Stimulated activated CD4-positive, alpha-beta T cell treated with anti-CD3 and anti-CD28 coated beads, TNF-alpha, amount 100 ng/mL, for 4 hours (primary cell): ENCODE measurements at places on chromosomes 1 and 21.

DNA sequence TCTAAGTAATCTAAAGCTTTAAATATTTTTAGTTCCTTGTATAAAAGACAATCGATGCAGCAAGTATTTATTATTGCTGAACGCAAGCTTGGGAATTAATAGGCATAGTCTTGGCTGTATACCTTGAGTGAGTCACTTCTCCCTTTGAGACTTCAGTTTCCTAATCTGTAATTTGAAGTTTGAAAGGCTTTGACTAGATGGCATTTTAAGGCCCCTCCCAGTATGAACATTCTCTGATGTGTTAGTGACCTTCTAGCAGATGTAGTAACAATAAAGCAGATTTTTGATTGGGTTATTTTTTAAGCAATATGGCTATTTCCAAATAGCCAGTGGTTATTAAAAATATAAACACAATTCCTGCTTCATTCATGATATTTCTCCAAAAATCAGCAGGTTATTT lies 58.2 kb downstream of the DUSP10 start:
- DNase-seq = no peak

DNA sequence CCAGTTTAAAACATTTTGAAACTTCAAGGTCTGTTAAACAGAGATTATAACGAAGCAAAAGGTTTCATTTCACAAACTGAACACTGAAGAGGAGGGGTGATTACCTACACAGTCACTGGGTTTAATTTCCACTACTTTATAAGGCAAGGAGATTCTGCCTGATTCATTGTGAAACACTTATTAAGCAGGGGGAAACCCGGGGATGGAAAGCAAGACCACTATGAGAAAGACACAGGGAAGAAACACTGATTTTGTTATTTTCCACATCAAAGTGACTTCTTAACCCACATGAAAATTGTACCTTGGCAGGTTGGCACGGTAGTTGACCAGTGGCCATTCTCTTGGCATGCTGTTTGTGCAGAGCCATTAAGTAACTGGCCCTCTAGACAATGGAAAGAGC lies 8.1 kb upstream of the F5 start:
- DNase-seq = no peak

DNA sequence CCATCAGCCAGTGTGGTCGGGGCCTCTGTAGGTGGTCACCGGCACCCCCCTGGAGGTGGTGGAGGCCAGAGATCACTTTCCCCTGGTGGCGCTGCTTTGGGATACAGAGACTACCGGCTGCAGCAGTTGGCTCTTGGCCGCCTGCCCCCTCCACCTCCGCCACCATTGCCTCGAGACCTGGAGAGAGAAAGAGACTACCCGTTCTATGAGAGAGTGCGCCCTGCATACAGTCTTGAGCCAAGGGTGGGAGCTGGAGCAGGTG lies 961 bp downstream of the RBM15 start:
- DNase-seq = no peak

GRCh38 chr1:27341525-27342252 lies at the start of gene SYTL1:
TSS of gene SYTL1 (plus strand) at chr1:27342022. CDS start at chr1:27345335, 3,313 bp downstream.
- peak; percentile 48 for DNase-seq

GRCh38 chr1:31297277-31298247 lies 730 bp downstream of the ZCCHC17 start:
- no peak for DNase-seq

DNA sequence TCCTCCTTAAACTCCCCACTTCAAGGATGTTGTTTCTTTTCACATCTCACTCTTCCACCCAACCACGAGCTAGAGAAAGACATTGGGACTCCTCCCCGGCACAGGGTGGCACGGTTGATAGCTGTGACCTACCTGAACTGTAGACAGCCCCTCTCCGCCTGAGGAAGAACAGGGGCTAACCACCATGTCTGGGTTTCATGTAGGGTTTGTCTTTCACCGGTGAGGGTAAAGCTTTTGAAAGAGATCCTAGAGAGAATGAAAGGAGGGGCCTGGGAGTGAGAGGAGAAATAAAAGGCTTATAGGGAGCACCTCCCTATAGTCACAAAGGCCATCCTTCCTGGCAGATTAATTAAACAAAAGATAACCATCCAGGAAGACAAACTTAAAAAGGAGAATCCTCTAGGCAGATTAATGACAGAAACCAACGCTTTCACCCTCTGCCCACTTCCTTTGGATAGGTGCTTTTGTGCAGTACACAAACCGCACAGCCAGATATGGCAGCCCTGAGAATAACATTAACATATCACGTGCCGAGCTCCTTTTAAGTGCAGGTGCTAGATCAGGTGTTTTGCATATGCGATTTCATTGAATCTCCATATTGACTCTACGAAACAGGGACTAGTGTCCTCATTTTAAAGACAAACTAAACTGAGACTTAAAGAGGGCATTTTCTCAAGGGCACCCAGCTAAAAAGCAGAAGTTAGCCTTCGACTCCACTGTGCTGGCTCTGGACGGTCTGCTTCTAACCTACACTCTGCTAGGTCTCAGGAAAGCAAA lies 178.1 kb upstream of the RUNX1 start:
- no peak for DNase-seq

DNA sequence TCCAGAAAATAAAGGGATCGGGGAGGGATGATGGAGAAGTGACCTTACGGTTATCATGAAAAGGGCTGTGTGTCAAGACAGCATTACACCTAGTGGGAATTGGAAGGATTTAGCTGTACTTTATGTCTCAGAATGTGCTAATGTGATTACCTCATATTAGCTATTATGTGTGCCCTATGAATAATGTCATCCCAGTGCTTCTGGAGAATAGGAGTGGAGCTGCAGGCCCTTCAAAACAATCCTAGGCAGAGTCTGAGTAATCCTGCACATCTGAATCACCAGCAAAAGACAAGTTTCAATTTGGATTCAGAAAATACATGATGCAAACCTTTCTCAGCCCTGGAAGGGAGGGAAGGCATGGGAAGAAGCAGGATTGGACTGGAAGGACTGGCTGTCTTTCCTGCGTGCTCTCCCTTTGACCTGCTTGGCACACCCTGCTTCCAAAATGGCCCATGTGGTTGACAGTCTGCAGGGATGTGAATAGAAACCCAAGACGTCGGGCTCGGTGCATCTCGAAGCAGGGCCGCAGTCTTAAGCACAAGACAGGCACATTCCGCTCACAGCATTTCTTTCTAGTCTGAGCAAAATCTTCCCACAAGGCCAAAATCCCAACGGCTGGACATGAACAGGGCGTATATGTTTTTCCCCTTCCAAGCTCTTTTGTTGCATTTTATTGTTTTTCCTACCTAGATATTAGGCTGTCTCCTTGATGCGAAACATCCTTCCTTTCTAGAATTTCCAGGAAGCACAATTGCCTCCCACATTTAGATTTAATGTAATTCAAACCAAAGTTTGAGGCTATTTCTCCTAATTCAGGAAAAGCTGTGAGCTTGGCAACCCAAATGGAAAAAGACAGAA lies 54.3 kb upstream of the TARBP1 start:
- no peak for DNase-seq

GRCh38 chr1:24022581-24023361 lies 42.6 kb upstream of the SRSF10 start:
- DNase-seq = no peak

DNA sequence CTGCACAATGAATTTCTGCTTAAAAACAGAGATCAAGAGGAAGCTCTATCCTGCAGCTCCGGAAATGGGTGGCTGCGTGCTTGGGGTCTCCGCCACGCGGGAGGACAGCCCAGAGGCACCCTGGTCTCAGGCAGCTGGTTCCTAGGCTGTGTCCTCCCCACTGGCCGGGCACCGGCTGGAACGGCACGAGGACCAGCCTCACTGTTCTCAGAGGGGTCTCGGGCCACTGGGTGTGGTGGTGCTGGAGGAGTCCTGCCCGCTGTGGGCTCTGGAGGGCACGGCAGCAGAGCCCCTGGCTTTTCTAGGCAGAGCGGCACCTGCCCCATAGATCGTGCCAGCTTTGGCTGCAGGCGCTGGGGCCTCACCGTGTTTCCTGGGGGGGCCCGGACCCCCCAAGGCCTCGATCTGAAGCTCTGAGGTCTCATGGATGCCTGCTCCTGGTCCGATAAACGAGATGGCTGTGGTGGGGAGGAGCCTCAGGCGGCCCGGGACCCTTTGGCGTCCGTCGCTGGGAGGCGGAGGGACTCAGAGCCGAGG lies 8.2 kb upstream of the RNF223 start:
- no peak for DNase-seq

GRCh38 chr1:27448982-27449381 lies 41.0 kb downstream of the WASF2 start:
- DNase-seq = no peak

DNA sequence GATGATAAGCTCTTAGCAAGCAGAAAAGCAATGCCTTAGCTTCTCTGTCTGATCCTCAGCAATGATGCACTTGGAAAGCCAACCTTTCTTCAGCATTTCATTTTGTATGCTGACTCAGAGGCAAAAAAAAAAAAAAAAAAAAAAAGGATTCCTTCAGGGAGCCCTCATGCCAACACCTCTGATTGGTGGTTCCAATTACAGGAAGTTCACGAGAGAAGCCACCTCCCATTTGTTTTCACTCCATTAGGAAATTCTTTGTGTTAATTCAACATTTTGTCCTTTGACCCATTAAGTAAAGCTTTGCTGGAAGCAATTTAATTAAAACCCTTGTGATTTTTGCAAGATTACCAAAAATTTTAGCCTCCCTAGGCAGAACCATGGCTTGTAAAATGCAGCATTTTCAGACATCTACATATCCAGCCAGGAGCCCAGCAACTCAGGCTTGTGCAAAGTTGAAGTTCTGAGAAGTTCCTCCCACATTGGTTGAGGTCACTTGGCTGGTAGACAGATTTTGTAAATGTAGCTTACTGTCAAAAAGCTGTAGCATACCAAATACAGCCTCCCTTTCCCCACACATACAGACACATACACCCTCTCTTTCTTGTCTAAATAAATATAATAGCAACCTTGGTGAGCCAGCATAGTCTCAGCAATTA lies 27.1 kb upstream of the VTCN1 start:
- no peak for DNase-seq

GRCh38 chr1:87348341-87349019 lies 19.8 kb downstream of the LMO4 start:
- DNase-seq = no peak

- DNase-seq = no peak
These were observed 209.0 kb upstream of the VAMP3 start for GRCh38 chr1:7561936-7562728.

- no peak for DNase-seq
These were observed 5.3 kb downstream of the DSCAM start for GRCh38 chr21:40841524-40842196.

GRCh38 chr1:26278303-26278702 lies 1.6 kb upstream of the SH3BGRL3 start:
- no peak for DNase-seq

DNA sequence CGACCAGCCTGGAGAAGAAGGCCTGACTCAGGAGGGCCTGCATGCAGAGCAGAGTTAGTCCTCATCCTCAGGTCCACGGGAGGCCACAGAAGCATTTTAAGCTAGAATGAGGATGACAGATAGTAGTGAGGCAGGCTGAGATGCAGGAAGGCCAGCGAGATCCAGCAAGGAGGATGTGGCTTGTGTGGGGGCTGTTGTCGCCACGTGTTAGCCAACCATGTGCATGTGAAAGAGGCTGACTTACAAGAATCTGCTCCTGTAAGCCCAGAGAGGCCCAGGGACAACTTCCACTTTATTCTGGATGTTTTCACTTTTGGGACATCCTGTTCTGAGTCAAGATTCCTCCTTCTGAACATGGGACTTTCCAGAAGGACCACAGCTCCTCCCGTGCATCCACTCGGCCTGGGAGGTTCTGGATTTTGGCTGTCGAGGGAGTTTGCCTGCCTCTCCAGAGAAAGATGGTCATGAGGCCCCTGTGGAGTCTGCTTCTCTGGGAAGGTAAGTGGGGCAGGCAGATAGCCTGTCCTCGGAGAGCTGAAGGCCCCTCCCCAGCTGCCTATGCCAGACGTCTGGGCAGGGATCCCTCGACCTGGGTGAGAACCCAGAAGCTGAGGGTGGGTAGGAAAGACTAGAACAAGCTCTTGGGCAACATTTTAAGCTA lies at the start of gene SLAMF8:
TSS of gene SLAMF8 (plus strand) at position 433 of the 661 bp plus-strand sequence. CDS start at position 459, 26 bp downstream.
- DNase-seq = peak; percentile 10

DNA sequence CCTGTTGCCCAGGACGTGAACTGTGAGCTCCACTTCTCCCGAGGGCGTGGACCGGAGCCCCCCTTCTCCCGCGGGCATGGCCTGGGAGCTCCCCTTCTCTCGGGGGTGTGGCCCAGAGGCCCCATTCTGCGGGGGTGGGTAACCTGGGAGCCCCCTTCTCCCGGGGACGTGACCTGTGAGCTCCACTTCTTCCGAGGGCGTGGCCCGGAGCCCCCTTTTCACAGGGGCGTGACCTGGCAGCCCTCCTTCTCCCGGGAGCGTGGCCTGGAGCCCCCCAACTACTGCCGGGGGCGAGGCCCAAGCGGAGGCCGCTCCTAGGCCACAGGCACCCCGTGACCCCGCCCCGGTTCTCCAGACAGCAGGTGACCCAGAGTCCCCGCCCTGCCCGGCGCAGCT lies 320 bp downstream of the C1orf174 start:
- peak; percentile 26 for DNase-seq

GRCh38 chr1:58983633-58984245 lies 199.9 kb upstream of the JUN start:
- DNase-seq = no peak

DNA sequence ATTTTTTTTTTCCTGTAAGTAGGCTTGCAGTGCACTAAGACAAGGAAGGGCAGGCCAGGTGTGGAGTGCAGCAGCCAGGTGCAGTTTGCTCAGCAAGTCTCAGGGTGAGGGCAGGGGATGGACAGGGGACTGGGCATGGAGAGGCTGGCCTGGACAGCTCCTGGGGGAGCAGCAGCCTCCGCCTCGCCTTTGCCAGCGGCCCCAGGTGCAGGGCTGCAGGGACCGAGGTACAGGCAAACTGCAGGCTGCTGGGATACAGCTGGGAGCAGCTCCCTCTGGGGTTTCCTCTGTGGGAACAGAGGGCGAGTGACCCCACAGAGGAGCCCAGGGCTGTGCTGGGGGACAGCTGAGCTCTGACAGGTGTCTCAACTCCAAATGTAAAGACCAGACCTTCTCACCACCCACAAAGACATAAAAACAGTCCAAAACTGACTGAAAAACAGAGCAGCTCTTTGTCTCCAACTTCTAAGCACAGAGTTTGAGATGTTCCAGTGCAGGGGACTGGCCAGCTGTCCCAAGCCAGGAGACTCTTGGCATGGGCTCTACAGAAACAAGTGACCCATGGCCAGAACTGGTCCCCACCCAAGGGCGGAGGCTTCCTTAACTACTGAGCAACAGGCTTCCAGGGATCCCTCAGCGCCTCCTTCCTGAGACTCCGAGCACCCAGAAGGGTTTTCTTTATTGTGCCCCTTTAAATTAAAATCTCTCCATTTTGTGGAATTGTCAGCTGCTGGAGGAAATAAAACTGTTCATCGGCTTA lies 27.7 kb upstream of the AJAP1 start:
- no peak for DNase-seq

- DNase-seq = no peak
These were observed 32.6 kb downstream of the SLC44A3 start for GRCh38 chr1:94852788-94853187.
